ENCODE measurements at places on chromosomes 3 and 15. TPM values are rescaled to one million over a fixed set of nuclear protein-coding genes. Genes with fewer than 3 reads are reported as not detected.
A peak's percentile ranks its signal among the peaks of the same experiment; 100 is the strongest.

The KY gene
- total RNA-seq, result not detected

The SERINC4 gene
- total RNA-seq, result 0.04 TPM

The GOLGA6L9 gene
- 3.8 TPM for total RNA-seq

The DISP2 gene
- 0.65 TPM for total RNA-seq

The UNC13C gene
- not detected for total RNA-seq

The ZCWPW2 gene
- total RNA-seq, result 0.18 TPM

The ANKRD28 gene
- total RNA-seq, result 32.4 TPM

The GOLGA6A gene
- not detected for total RNA-seq

GRCh38 chr3:24709956-24710355 lies 215.3 kb upstream of the THRB start:
- DNase-seq, result no peak

GRCh38 chr3:174100744-174101143 lies 703.2 kb downstream of the NLGN1 start:
- DNase-seq, result no peak

DNA sequence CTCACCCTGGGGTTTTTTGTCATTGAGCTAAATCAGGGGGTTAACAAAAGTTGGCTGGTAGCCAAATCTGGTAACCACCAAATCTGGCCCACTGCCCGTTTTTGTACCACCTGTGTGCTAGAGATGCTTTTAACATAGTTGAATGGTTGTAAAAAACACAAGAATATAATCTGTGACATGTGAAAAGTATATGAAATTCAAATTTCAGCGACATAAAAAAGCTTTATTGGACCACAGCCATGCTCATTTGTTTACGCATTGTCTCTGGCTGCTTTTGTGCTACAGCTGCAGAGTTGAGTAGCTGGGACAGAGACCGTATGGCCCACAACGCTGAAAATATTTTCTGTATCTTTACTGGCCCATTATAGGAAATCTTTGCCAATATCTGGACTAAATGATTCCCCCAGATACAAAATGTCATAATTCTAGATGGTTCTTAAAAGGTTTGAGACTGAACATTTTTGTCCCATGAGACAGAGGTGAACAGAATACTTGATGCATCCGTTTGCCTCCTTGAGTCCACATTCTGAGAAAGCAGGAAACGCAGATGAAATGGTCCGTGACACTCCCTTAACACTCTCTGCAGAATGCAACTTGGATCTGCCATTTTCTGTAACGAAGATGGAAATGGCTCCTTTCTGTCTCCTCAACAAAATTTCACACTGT lies 120.9 kb upstream of the PDZRN3 start:
- DNase-seq, result peak; percentile 13

DNA sequence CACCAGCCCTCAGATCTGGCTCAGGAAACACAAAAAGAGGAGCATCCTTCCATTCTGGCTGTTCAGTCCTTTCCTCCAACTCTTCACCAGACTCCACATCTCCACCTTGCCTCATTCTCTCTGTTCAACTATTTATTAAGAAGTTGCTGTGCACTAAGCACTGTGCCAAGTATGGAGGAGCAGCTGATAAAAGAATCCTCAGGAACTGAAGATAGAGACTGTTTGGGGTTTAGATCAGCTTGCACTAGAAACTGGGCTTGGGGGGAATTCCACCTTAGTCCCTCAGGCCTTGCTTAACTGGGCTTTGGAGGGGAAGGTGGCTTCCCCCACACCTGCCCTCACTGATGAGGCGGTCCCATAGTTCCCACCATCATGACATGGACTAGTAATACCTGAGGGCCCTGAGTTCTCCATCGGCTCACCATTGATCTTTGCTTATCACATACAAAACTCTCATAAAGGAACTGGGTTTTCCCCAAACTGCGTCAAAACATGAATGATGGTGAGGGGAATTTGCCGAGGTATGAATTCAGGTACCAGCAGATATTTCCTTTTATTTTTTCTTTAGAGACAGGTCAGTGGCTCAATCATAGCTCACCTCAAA lies 1.7 kb upstream of the CCR8 start:
- DNase-seq, result no peak

GRCh38 chr3:106296062-106296461 lies 427.2 kb upstream of the CBLB start:
- DNase-seq, result no peak

DNA sequence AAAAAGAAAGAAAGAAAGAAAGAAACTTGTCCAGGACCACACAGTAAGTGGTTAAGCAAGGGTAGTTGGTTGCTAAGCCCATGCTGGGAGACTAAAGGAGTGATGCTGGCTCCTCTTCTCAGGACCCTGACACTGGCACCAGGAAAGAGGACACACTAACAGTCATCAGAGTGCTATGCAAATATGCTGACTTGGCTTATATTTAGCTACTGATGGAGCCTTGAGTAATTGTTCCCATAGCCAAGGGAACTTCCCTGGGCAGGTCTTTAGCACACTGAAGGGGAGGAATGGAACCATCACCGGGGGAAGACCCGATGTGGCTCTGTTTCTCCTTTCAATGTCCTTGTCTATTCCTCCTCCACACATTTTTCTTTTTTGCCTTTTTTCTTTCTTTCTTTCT lies 6.2 kb downstream of the TMEM40 start:
- DNase-seq, result no peak

GRCh38 chr3:114498539-114499370 lies 204.9 kb downstream of the TIGIT start:
- peak; percentile 78 for DNase-seq

DNA sequence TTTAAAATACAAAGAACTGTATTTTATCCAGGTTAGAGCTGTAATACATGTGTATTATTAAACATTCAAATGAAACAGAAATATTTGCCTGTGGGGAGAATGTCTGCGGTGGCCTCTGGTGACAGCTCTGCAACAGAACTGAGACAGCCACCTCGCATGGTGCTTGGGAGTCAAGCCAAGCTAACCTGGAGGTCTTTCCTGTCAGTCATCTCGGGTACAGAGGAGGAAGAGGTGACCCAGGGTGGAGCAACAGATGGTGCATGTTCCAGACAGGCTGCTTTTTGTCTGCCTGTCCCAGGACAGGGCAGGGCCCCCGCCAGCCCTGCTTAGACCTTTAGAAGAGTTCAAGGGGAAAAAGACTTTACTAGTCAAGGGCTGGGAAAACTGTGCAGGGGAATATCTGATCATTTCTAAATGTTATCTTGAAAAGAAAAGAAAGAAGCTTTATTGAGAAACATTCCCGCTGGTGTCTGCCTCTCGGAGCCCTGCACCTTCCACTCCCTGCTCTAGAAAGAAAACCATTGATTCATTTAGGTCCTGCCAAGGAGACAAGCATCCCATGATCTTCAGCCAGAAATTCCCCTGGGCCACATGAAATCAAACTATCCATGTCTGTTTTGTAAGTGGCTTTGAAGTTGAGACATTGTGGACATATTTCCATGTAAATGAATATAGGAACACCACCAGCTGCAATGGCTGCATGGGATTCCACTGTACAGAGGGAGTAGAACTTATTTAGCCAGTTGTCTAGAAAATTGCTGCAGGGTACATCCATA lies 5.5 kb upstream of the NR2E3 start:
- no peak for DNase-seq

GRCh38 chr3:29275309-29275708 lies 5.6 kb upstream of the RBMS3 start:
- peak; percentile 21 for DNase-seq

GRCh38 chr15:79007066-79007465 lies 62.2 kb upstream of the CTSH start:
- DNase-seq, result no peak

GRCh38 chr15:62950462-62950931 lies 92.0 kb upstream of the TPM1 start:
- no peak for DNase-seq

- peak; percentile 9 for DNase-seq
These were observed 50.9 kb upstream of the NPHP3 start for GRCh38 chr3:132773071-132773619.

- no peak for DNase-seq
These were observed 64.9 kb downstream of the CDIN1 start for GRCh38 chr15:36644191-36644896.

- no peak for DNase-seq
These were observed 15.7 kb downstream of the CAV3 start for GRCh38 chr3:8749316-8749715.

DNA sequence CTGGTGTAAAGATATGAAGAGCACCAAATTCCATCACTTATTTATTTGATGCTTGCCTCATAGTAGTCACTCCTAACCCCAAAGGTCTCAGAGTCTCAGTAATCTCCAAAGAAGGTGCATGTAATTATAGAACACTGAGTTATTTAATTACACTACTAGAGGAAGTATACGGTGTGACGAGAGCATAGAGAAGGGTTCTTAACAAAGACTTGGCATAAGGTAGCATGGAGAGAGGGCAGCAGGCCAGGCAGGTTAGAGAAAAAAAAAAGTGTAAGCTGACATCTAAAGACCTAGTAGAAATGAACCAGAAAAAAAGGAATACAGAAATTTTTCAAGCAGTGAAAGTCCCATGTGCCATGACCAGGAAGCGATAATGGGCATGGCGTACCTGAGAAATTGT lies 213.3 kb upstream of the TGFBR2 start:
- DNase-seq, result no peak

- no peak for DNase-seq
These were observed 227.4 kb upstream of the AZI2 start for GRCh38 chr3:28575746-28576613.

DNA sequence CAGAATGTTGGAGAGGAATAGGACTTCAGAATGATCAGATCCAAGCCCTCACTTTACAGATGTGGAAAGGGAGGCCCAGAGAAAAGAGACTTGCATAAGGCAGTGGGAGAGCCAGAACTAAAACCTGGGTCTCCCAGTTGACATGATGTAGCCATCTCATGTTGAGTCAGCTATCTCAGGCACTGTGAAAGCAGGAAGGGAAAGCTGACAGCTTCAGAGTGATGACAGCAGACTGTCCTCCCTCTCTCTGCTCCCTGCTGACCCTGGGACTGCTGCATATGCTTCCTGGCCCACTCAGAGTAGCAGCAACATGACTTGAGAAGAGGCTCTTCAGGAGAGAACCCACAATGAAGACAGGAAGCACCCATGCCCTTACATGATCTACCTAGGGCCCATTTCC lies 14.7 kb downstream of the FHIT start:
- DNase-seq, result peak; percentile 4

GRCh38 chr15:66959875-66960274 lies 105.5 kb upstream of the SMAD3 start:
- DNase-seq, result no peak

GRCh38 chr15:67784856-67785430 lies 40.4 kb upstream of the SKOR1 start:
- DNase-seq, result no peak

- DNase-seq, result no peak
These were observed 7.7 kb upstream of the RSL24D1 start for GRCh38 chr15:55204464-55204863.

DNA sequence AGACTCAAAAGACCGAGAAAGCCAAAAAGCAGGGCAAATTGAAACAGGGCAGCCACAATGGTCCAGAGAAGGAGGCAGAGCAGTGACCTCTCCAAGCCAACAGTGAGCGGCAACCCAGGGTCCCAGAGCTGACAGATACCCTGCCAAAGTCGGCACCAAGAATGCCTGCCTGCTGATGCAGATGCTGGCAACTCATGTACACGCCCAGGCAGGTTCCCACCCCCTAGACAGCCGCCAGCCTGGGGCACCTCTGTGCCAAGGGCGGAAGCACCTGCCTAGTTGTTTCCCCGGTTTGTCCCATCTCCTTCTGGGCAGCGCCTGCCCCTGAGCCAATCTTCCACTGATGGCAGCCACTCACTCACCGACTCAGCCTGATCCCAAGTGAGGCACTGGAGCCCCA lies 22.1 kb downstream of the KLHL25 start:
- DNase-seq, result no peak

DNA sequence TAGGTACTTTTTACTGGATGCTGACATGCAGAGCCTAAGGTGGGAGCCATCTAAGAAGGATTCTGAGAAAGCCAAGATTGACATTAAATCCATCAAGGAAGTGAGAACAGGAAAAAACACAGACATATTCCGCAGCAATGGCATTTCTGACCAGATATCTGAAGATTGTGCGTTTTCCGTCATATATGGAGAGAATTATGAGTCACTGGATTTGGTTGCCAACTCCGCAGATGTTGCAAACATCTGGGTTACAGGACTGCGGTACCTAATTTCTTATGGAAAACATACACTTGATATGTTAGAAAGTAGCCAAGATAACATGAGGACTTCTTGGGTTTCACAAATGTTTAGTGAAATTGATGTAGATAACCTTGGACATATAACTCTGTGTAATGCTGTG lies 125.1 kb downstream of the PLCL2 start:
- DNase-seq, result no peak

DNA sequence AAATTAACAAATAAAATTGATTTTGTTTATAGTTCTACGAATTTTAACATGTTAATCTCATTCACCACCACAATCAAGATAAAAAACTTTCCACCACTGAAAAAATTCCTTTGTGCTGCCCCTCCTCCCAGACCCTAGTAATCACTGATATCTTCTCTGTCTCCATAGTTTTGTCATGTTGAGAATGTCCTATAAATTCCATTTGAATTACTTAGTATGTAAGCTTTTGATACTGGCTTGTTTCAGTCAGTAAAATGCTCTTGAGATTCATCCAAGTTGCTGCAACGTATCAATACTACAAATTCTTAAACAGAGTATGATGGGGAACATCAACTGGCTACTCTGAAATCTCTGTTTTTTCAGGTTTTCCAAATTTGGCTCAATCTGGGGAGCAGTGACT lies 129.6 kb downstream of the CTNNB1 start:
- no peak for DNase-seq

Measured in foreskin keratinocyte (primary cell).